ENCODE measurements at places on chromosomes 3 and 15. TPM values are rescaled to one million over a fixed set of nuclear protein-coding genes. Genes with fewer than 3 reads are reported as not detected.

DNA sequence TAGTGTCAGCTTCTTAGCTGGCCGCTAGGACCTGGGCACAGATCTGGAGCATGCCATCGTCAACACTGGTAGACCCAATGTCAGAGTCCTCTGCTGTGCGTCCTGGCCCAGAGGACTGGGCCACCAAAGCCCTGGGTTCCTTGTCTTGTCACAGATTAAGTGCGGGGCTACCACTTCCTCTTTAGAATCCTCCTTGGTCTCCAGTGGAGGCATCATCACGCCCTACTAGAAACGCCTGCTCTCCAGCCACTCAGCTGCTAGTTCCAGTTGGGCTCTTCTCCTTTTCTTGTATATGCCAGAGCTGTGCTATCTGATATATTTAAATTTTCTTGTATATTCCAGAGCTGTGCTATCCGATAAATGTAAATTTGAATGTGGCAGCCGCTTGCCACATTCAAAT is 11.2 kb downstream of the PPCDC start:
- H3K36me3 ChIP-seq = peaks cover 46% of the 10 kb centered on the region
- no peaks in the 10 kb centered on the region for H3K27me3 ChIP-seq
- H3K27ac ChIP-seq = no peak overlapping the region
- H3K4me3 ChIP-seq = no peak overlapping the region
- H3K4me1 ChIP-seq = peaks cover 61% of the 10 kb centered on the region

CCDC80 gene
- total RNA-seq = 0.40 TPM

CCRL2 gene
- 6.2 TPM for total RNA-seq

- no peaks in the 10 kb centered on the region for H3K4me1 ChIP-seq
- no peak for DNase-seq
- H3K27ac ChIP-seq = no peak overlapping the region
- no peaks in the 10 kb centered on the region for H3K36me3 ChIP-seq
Observed at GRCh38 chr3:169305460-169305859, 358.1 kb downstream of the MECOM start.

- no peak for DNase-seq
- no peaks in the 10 kb centered on the region for H3K4me1 ChIP-seq
- H3K4me3 ChIP-seq = no peak overlapping the region
- no peaks in the 10 kb centered on the region for H3K36me3 ChIP-seq
- no peaks in the 10 kb centered on the region for H3K27me3 ChIP-seq
- no peak overlapping the region for H3K27ac ChIP-seq
Observed at GRCh38 chr3:74281705-74282104, 332.8 kb downstream of the CNTN3 start.

NMB gene
- total RNA-seq = 4.0 TPM

ZPLD1 gene
- total RNA-seq = not detected

DNA sequence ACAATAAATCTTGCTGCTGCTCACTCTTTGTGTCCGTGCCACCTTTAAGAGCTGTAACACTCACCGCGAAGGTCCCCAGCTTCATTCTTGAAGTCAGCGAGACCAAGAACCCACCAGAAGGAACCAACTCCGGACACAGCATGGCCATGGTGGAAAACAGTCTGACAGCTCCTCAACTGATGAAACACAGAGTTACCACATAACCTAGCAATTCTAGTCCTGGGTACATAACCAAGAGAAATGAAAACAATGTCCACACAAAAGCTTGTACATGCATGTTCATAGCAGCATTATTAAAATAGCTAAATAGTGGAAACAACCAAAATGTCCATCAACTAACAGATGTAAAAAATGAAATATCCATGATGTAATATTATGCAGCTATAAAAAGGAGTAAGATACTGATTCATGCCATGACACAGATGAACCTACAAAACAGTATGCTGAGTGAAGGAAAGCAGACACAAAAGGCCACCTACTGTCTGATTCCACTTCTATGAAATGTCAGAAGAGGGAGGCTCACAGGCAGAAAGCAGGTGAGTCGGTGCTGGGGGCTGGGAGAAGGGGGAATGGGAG is 36.8 kb downstream of the VGLL4 start:
- DNase-seq = no peak
- peaks cover 11% of the 10 kb centered on the region for H3K4me1 ChIP-seq
- H3K27me3 ChIP-seq = no peaks in the 10 kb centered on the region
- peaks cover 19% of the 10 kb centered on the region for H3K36me3 ChIP-seq
- H3K27ac ChIP-seq = no peak overlapping the region
- H3K4me3 ChIP-seq = no peak overlapping the region

GRCh38 chr3:127628788-127629466 is at the start of gene PODXL2:
PODXL2 (plus strand) TSS chr3:127629185; CDS start chr3:127629220, 35 bp downstream.
- peaks cover 25% of the 10 kb centered on the region for H3K4me1 ChIP-seq
- peak within 1 kb of the TSS; percentile 68 for H3K4me3 ChIP-seq
- H3K27me3 ChIP-seq = peaks cover 58% of the 10 kb centered on the region
- peak; percentile 21 for DNase-seq
- H3K36me3 ChIP-seq = peaks cover 6% of the 10 kb centered on the region

ROBO2 gene
- total RNA-seq = not detected

DNA sequence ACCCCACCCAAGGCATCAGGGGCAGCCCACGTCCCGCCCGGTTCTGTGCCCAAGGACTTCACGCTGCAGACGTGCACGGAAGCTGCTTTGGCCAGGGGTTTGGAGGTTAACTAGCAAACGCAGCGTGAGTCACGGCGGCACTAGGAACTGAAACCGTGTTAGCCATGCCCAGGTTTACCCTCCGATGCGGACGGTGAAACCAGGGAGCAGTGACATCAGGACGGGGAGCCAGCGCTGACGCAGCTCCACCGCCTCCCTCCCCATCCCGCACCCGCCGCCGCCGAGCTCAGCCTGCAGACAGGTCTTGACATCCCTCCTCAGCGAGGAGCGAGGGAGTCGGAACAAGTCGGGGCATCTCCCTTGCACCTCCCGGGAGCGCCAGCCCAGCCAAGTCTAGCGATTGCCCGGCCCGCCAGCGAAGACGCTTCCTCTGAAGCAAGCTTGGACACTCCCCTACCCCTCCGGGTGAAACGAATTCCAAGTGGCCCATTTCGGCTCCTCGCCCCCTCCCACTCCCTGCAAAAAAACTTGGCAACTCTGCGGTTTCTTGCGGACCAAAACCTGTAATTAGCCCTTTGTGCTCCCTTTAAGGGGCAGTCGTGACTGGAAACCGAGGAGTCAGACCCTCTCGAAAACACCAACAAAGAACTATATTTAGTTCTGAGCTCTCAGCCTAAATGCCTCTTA is 1.4 kb upstream of the RAP2B start:
- H3K36me3 ChIP-seq = peaks cover 31% of the 10 kb centered on the region
- peak overlapping the region; percentile 99 for H3K4me3 ChIP-seq
- H3K27ac ChIP-seq = peak overlapping the region; percentile 99

DNA sequence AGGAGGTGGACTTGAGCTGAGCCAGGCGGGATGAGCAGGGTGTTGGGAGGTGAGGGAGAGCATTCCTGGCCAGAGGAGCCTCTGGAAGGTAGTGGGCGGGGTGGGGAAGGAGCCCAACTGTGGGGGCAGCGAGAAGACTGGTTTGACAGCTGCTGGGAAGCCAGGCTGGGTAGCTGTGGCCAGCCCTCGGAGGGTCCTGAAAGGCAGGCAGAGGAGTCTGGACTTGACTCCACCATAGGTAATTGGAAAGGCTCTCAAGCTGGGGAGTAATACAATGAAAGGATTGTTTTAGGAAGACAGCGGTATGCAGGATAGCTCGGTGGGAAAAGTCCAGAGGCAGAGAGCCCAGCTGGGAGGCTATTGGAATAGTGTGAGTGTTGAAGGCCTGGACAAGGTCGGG is 17.2 kb downstream of the EPHB3 start:
- H3K27me3 ChIP-seq = peaks cover 16% of the 10 kb centered on the region
- no peak for DNase-seq
- H3K4me3 ChIP-seq = no peak overlapping the region
- H3K27ac ChIP-seq = no peak overlapping the region
- H3K36me3 ChIP-seq = no peaks in the 10 kb centered on the region

- H3K4me3 ChIP-seq = no peak overlapping the region
- peaks cover 24% of the 10 kb centered on the region for H3K27me3 ChIP-seq
- H3K27ac ChIP-seq = no peak overlapping the region
- H3K4me1 ChIP-seq = no peaks in the 10 kb centered on the region
Observed at GRCh38 chr15:69595009-69595791, 142.6 kb downstream of the RPLP1 start.

- no peaks in the 10 kb centered on the region for H3K36me3 ChIP-seq
- no peak overlapping the region for H3K27ac ChIP-seq
- no peak for DNase-seq
- no peak overlapping the region for H3K4me3 ChIP-seq
- H3K4me1 ChIP-seq = no peaks in the 10 kb centered on the region
Observed at GRCh38 chr15:31090766-31091165, 10.8 kb downstream of the TRPM1 start.

DNA sequence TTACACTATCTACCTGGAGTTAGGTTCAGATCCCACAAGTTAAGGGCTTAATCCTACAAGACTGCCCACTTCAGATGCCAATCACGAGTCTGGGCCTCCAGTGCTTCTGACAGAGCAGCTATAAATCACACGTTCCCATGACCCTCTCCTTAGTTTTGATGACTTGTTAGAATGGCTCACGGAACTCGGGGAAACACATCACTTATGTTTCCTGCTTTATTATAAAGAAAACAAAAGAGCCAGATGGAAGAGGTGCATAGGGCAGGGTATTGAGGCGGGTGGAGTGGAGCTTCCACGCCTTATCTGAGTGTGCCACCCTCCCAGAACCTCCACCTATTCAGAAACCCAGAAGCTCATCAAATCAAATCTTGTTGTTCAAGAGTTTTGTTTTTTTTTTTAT is 170.8 kb downstream of the MOBP start:
- H3K36me3 ChIP-seq = no peaks in the 10 kb centered on the region
- H3K4me1 ChIP-seq = peaks cover 13% of the 10 kb centered on the region
- H3K4me3 ChIP-seq = no peak overlapping the region

- no peak for DNase-seq
- no peaks in the 10 kb centered on the region for H3K36me3 ChIP-seq
- H3K27ac ChIP-seq = no peak overlapping the region
Observed at GRCh38 chr15:77607111-77607893, 25.4 kb downstream of the LINGO1 start.

CHRM5 gene
- not detected for total RNA-seq

GRCh38 chr15:61382927-61383326 is 153.8 kb upstream of the RORA start:
- no peaks in the 10 kb centered on the region for H3K36me3 ChIP-seq
- H3K4me1 ChIP-seq = no peaks in the 10 kb centered on the region
- no peak overlapping the region for H3K4me3 ChIP-seq
- H3K27me3 ChIP-seq = peaks cover 2% of the 10 kb centered on the region

- H3K27me3 ChIP-seq = no peaks in the 10 kb centered on the region
- no peak overlapping the region for H3K4me3 ChIP-seq
- H3K36me3 ChIP-seq = peaks cover 48% of the 10 kb centered on the region
Observed at GRCh38 chr3:106529738-106530137, 660.9 kb upstream of the CBLB start.

DNA sequence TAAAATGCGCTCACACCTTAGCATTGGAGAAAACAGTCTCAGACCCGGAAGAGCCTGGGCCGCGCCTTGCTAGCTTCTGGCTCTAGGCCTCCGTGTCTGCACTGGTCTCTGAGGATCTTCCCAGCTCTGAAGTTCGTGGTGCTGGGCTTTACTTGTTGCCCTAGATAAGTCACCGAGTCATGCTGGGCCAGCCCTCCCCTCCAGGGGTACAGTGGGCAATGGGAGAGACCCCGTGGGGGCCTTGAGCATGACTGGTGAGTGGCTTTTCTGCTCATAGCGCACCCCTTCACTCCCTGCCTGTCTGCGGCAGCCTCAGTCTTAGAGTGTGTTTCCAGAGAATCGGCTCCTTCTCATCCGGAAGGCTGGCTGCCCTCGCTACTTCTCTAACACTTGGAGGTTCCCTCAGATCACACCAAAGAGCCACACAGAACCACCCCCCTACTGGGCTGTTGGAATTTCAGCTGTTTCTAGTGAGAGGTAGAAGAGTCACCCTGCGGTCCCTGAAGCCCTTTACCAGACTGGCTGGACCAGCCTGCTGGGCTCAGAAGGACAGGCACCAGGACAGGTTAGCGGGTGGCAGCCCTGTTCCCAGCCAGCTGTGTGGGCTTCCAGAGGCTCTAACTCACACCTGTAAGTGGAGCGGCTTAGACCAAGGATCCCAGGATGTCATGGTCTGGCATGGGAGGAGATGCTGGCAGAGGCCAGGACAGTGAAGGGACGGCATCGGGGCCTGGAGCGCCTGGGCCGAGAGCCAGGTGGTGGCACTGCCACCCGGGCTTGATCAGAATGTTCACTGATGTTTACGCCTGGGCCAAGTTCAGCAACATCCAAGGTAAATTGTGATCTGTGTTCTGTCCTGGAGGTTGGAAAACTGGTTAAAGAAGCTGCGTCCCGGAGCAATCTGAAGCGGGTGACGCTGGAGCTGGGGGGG is 17.9 kb downstream of the ALDH1A3 start:
- no peaks in the 10 kb centered on the region for H3K36me3 ChIP-seq
- no peak overlapping the region for H3K27ac ChIP-seq
- H3K4me1 ChIP-seq = no peaks in the 10 kb centered on the region
- no peak for DNase-seq
- H3K4me3 ChIP-seq = no peak overlapping the region

- H3K27ac ChIP-seq = no peak overlapping the region
- H3K4me3 ChIP-seq = no peak overlapping the region
- no peaks in the 10 kb centered on the region for H3K4me1 ChIP-seq
- no peaks in the 10 kb centered on the region for H3K36me3 ChIP-seq
Observed at GRCh38 chr3:1228289-1228688, 135.5 kb downstream of the CNTN6 start.

PDE12 gene
- 27.7 TPM for total RNA-seq

DNA sequence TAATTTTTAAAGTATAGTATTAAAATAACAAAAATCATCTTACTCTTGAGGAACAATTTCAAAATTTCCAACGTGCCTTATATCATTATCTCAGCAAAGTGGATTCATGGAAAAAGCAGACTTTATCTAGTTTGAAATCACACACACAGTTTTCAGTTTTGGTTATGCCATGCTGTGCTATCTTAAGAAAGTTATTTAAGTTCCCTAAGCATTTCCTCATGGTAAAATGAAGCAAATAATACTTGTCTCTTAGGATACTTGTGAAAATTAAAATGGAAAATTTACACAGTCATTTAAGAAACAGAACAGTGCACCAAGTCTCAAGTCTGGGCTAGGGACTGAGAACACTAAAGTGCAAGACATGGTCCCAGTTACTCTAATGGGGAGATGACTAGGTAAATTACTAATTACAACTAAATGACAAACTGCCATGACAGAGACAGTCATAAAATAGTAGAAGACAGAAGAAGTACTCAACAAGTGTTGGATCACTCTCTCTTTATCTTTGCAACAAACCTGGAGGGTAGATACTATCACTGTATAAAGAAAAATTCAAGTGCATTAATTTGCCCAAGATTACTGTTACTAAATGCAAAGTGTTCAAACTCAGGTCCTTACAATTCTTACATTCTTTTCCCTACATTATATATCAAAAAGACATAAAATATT is 44.8 kb downstream of the DMXL2 start:
- no peaks in the 10 kb centered on the region for H3K36me3 ChIP-seq
- no peaks in the 10 kb centered on the region for H3K4me1 ChIP-seq
- H3K4me3 ChIP-seq = no peak overlapping the region
- H3K27me3 ChIP-seq = no peaks in the 10 kb centered on the region
- H3K27ac ChIP-seq = no peak overlapping the region

Measured in activated CD4-positive, alpha-beta memory T cell treated with anti-CD3 and anti-CD28 coated beads, Interleukin-2, amount 10 ng/mL, durations not matched to agents 7 days and 5 days (primary cell).